H9 (cell line): ENCODE measurements at places on chromosomes 2 and 18. TPM values are rescaled to one million over a fixed set of nuclear protein-coding genes. Genes with fewer than 3 reads are reported as not detected.
A peak's percentile ranks its signal among the peaks of the same experiment; 100 is the strongest.

DNA sequence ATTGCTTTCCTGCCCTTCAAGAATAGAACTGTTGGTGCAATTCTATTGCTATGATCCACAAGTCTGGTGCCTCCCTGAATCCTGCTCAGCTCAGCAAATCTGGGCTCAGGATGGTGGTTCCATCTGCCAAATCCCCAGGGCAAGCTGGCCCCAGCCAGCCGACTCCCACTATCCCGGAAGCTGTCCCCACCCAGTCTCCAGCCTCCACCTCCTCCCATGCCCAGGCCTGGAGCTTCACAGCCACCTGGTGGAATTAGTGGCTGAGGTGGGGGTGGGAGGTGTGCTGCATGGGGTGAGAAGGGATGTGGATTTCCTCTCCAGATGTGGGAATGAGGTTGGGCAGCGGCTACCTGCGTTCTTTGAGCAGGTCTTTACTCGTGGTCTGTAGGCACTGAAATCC, 119.3 kb upstream of the SMAD2 start:
- DNase-seq: no peak

GRCh38 chr2:174835797-174836255, 71.6 kb upstream of the CHRNA1 start:
- no peak for DNase-seq

Gene SP3
- 86.3 and 87.6 TPM in 2 replicates for total RNA-seq

- DNase-seq: no peak
Observed at GRCh38 chr2:217684431-217685254, 318.2 kb downstream of the TNS1 start.

GRCh38 chr2:235160281-235160810, 208.5 kb downstream of the SH3BP4 start:
- no peak for DNase-seq

Gene HOXD11
- total RNA-seq: not detected in 2 replicates

DNA sequence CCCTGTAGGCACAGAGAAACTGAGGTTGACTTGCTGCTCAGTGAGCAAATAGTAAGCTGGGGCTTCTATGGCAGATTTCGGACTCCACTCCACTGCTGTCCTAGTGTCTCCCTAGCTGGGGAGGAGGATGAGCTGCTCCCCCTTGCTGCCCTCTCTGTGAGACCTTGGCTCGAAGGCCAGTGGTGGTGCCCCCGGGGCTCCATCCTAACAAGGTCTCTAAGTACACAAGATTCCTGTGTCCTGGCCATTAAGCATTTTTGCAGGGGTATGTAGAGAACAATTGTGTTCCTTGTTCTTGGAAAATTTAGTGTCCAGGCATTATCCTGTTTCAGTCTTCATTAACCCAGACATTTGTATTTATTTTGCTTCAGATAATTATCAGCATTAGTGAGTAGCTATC, 21.3 kb upstream of the BCL2L11 start:
- no peak for DNase-seq

- DNase-seq: no peak
Observed at GRCh38 chr2:188046437-188046836, 245.2 kb upstream of the GULP1 start.

Gene ATP6V1B1
- total RNA-seq: not detected in 2 replicates

Gene GBX2
- 0.31 and 0.46 TPM in 2 replicates for total RNA-seq

GRCh38 chr2:212421556-212422334, 116.9 kb downstream of the ERBB4 start:
- DNase-seq: no peak

- DNase-seq: no peak
Observed at GRCh38 chr2:1623906-1624445, 120.3 kb downstream of the PXDN start.

DNA sequence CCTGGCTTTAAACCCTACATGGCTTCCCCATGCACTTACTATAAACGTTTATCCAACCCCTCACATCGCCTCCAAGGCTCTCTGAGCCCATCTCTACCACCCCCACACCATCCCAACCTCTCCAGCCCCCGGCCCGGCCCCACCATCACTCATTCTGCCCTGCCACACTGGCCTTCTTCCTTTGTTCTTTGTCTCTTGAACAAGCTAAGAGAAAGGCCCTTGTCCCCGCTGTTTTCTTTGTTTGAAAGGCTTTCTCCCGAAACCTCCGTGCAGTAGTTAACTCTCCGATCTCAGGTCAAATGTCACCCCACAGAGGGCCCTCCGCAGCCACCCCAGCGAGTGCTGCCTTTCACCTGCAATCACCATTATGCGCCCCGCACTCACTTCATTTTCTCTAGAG, 100.4 kb downstream of the AFF3 start:
- DNase-seq: no peak

DNA sequence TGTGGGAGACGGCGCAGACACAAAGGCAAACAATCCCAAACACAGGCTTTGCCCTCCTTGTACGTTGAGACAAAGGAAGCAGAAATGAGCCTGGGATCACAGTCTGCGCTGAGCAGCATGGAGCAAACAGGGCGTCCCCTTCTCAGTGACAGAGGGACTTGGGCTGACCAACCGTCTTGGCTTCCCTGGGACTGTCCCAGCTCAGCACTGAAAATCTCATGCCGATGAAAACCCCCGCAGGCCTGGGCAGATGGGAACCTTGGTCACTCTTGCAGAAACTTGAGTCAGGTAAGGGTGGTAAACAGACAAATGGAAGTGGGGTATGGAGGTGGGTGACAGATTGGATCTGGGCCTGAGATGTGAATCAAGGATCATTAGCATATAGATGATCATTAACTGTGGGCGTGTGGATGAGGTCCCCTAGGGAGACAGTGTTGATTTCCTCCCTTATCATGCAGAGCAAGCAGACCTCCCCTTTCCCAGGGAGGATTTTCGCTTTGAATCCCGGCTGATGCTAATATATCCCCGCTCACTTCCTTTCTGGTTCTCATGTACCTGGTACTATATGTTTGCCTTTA, 19.1 kb upstream of the SH3BP4 start:
- DNase-seq: peak; percentile 62

Gene TMEM247
- not detected in 2 replicates for total RNA-seq

Gene SLC4A5
- 0.42 and 0.50 TPM in 2 replicates for total RNA-seq

DNA sequence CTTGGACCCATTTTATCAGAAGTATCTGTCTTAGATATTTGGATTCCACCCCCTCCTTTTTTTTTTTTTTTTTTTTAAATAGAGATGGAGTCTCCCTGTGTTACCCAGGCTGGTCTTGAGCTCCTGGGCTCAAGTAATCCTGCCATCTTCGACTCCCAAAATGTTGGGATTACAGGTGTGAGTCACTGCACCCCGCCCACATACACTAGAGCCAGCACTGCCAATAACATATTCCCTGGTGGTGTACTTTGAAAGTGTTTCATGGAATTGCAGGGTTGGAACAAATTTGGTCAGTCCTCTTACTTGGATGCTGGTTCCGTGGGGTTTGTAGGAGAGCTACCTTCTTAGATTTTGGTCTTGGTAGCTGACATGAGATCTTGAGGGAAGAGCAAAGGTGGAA, 15.0 kb downstream of the PDCL3 start:
- no peak for DNase-seq

GRCh38 chr2:239149501-239149900, 251.3 kb downstream of the HDAC4 start:
- peak; percentile 21 for DNase-seq

- no peak for DNase-seq
Observed at GRCh38 chr2:231710799-231711676, 2.7 kb downstream of the PTMA start.

Gene SSB
- 248 and 257 TPM in 2 replicates for total RNA-seq

DNA sequence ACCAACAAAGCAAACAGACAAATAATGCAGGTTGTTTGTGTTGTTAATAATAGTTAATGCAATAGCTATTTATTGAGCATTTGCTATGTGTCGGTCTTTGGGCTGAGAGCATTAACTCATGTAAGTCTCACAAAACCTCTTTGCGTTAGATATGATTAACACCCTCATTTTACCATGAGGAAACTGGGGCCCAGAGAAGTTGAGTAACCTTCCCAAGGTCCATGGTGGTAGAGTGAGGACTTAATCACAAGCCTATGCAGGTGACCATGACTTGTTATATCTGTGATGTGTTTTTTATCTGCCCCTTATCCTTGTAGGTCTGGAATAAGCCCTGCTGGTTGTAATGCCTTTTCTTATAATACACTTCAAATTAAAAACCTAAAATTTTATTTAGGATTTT, 124.5 kb upstream of the FAM136A start:
- DNase-seq: no peak

Gene NETO1
- total RNA-seq: 5.9 and 6.9 TPM in 2 replicates

- DNase-seq: no peak
Observed at GRCh38 chr2:205972113-205972512, 113.9 kb downstream of the INO80D start.

- DNase-seq: no peak
Observed at GRCh38 chr2:42984617-42985016, 192.2 kb upstream of the HAAO start.

Gene UNC50
- total RNA-seq: 35.4 and 35.6 TPM in 2 replicates

Gene SERPINB4
- 4.1 and 4.3 TPM in 2 replicates for total RNA-seq

Gene KCNG2
- total RNA-seq: 0.15 TPM in 1 of 2 replicates, not detected in the other

Gene HIBCH
- 25.5 and 28.0 TPM in 2 replicates for total RNA-seq

Gene GAL3ST2
- total RNA-seq: 0.33 and 0.37 TPM in 2 replicates

DNA sequence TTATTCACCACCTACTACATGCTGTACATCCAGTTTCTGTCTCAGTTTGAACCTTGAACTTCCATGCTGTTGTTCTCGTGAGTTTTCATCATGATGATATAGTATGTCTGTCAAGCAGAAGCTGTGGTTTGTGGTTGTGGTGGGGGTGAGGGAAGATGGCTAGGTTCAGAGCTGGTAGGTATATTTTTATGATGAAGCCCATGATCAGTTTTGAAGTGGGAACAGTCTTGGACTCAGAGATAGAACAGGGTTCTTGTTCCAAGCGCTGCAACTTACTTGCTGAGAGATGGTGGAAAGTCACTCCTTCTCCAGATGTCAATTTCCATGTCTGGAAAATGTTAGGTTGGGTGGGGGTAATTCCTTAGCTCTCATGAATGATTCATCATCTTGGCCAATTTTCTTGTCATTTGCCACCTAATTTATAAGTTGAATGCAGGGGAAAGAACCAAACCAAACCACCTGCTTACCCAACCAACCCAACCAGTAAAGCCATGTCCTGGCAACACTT, 21.6 kb downstream of the PMAIP1 start:
- no peak for DNase-seq

DNA sequence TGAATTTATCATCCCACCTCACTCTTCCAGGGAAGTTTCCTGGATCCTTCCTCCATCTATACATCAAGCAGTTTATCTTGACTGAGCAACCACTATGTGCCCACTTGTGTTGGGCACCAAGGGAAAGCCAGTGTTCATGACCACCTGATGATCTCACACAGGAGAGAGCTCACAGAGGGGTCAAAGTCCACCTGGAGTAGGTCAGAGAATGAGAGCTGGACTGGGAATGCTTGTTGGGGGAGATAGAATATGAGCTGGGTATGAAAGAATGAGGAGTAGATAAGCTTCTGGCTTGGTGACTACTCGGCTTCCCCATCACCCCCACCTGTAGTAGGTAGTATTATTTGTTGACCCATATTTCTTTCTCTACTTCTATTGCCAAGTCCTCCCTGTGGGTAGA, 72.2 kb upstream of the CYRIA start:
- no peak for DNase-seq

DNA sequence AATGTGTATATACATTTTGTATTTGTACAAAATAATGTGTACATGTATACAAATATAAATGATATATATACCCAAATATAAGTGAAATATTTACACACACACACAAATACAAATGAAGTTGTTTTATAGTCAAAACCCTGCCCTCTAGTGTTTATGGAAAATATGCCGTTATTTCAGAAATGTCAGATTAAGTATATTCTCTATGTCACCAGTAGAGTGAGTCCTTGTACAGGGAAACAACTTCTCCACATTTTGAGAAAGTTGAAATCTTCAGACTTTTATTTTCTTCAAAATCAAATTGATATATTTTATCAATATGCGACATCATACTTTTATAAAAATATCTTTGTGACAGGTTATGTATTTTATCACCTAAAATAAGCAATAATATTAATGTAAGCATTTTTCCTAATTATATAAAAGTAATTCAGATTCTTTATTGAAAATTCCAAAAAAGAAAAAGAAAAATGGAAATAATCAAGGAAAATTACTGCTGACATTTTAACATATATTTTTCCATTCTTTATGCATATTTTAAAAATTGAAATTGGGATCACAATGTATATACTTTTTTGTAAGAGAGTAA, 22.4 kb downstream of the ARL6IP6 start:
- no peak for DNase-seq

- no peak for DNase-seq
Observed at GRCh38 chr2:233336541-233336940, 17.8 kb upstream of the DGKD start.

- no peak for DNase-seq
Observed at GRCh38 chr2:182242609-182243008, 184.2 kb downstream of the PDE1A start.

DNA sequence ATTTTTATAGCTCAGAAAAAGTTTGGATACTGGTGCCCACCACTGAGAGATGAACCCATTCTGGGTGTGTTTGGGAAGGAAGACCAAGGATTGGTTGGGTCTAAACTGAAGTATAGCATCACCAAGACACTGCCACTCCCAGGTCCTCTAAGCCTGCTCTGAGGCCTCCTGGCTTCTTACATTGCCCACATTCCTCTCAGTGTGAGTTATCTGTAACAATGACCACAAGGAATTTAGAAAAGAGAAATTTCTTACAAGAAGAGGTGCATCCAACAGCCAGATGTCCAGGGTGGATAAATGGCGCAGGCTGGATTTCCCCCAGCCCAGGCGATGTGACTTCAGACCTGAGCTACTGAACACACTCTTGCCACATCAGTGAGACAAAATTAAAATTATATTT, 1.6 kb upstream of the GPR45 start:
- DNase-seq: no peak

GRCh38 chr18:3647636-3648035, 197.7 kb downstream of the TGIF1 start:
- no peak for DNase-seq

GRCh38 chr2:218635719-218636118, 23.7 kb downstream of the ZNF142 start:
- no peak for DNase-seq

GRCh38 chr2:167945660-167946368, 301.6 kb downstream of the STK39 start:
- DNase-seq: no peak

DNA sequence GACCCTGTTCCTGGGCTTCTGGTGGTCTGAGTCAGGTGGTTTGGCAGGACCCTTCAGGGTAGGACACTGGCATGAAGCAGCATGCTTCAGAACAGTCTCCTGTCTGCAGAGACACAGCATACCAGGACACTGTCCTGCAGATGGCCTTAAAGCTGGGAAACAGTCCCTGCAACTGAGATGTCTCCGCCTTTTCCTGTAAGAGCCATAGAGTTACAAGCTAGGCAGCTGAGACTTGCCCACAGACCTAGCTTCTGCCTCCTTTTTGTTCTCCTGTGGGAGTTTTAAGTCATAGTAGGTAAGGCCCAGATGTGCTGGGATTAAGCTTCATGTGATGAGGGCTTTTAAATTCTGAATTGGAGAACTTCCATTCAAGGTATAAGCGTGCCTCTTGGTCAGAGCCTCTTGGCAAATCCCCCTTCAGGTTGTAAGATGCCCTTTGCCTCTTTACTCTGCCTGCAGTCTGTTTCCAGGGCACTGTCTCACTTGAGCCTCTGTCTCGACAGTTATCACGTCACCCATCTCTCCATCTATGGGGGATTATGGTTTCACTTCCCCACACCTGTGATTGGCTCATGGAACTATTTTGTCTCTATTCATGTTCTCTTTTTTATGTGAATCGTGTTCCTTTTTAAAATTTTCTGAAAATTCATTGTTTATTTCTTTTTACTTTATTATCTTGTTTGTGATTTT, 51.8 kb downstream of the COA5 start:
- no peak for DNase-seq
